Retinal pigment epithelial cell (primary cell): ENCODE measurements at places on chromosomes 3 and 15.

- DNase-seq: no peak
Measured at GRCh38 chr3:64441861-64442260, 216.6 kb upstream of the PRICKLE2 start.

- DNase-seq: no peak
Measured at GRCh38 chr15:55133972-55134371, 62.8 kb downstream of the RSL24D1 start.

DNA sequence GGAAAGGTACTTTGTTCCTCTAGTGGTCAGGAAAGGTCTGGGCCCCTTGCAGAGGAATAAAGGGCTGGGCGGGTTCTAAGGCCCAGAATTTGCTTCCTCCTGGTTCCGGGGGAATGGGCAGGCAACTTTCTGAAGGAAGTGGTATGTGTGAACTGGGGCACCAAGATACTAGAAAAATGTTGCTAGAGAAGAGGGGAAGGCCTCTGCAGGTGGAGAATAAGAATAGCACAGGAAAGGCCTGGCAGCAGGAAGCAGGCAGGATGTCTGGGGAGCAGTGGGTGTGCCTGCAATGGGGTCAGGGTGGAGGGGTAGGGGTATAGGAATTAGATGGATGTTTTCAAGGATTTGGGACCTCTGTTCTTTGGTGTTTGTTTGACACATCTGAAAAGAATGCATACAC is 2.0 kb downstream of the SLC22A13 start:
- no peak for DNase-seq

GRCh38 chr3:195549931-195550519 is 6.9 kb upstream of the PPP1R2 start:
- DNase-seq: no peak
